ENCODE measurements at places on chromosomes 3 and 15. TPM values are rescaled to one million over a fixed set of nuclear protein-coding genes. Genes with fewer than 3 reads are reported as not detected.

Gene XPC
- total RNA-seq, result 35.6 TPM

Gene GOLGA8G
- not detected for total RNA-seq

- H3K4me3 ChIP-seq, result no peak overlapping the region
- H3K4me1 ChIP-seq, result peaks cover 1% of the 10 kb centered on the region
- peaks cover 4% of the 10 kb centered on the region for H3K27me3 ChIP-seq
- DNase-seq, result no peak
- no peak overlapping the region for H3K27ac ChIP-seq
- H3K36me3 ChIP-seq, result no peaks in the 10 kb centered on the region
Measured at GRCh38 chr3:15361494-15362214, 29.3 kb upstream of the SH3BP5 start.

GRCh38 chr3:127004641-127005397 is 21.9 kb downstream of the PLXNA1 start:
- H3K27me3 ChIP-seq, result peaks cover 7% of the 10 kb centered on the region
- no peak for DNase-seq
- no peak overlapping the region for H3K4me3 ChIP-seq
- no peak overlapping the region for H3K27ac ChIP-seq
- peaks cover 7% of the 10 kb centered on the region for H3K4me1 ChIP-seq

Gene ZBBX
- 3.2 TPM for total RNA-seq

DNA sequence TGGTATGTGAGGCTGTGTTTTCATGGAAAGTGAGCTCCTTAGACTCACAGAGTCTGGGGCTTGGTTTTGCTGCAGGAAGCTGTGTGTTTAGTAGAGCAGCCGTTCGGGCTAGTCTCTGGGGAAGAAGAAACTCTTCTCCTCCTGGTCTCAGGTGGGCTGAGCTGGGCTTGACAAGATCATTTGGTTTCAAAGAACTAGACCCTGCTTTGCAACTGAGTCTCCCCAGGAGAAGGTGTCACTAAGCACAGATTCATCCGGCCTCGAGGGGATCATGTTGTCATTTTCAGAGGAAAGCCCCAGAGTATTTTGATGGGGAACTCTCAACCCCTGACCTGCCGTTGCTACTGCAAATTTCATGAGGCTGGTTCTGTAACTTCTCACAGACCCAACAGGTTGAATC is 188.5 kb downstream of the FAM43A start:
- H3K27me3 ChIP-seq, result peaks cover 9% of the 10 kb centered on the region
- DNase-seq, result no peak
- H3K4me1 ChIP-seq, result peaks cover 17% of the 10 kb centered on the region

DNA sequence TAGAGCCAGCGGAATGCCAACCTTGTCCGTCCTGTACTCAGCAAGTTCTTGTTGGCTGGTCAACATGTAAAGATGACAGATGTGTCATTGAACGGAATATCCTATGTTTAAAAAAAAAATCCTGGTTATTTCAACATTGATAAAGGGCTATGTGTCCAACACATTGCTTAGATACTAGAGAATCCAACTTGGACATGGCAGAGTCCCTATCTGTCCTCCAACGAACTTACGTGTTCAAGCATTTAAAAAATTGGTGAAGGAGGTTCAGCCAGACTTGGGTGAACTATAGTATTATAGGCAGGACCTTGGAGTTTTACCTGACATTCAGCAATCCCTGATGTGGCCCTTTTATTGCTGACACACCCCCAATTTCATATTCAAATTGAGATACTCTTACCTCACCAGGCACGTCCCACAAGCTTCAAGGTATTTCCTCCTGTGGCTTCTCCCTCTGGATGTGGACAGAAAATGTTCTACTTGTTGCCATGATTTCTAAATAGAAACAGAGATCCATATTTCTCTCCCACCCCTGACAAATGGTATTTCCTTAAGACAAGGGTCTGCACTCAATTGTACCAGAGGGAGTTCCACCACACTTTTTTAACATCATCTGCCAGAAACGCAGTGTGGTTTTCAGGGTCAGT is 207.7 kb upstream of the TPM1 start:
- peaks cover 3% of the 10 kb centered on the region for H3K27me3 ChIP-seq
- peaks cover 10% of the 10 kb centered on the region for H3K36me3 ChIP-seq
- no peak for DNase-seq
- H3K27ac ChIP-seq, result peak overlapping the region; percentile 18
- no peak overlapping the region for H3K4me3 ChIP-seq
